ENCODE measurements at places on chromosomes 6 and 20. TPM values are rescaled to one million over a fixed set of nuclear protein-coding genes. Genes with fewer than 3 reads are reported as not detected.

BTNL2 gene
- not detected for total RNA-seq

PRL gene
- total RNA-seq = not detected

TGM2 gene
- 1,516 TPM for total RNA-seq

SAPCD1 gene
- 0.44 TPM for total RNA-seq

VSTM2L gene
- 0.22 TPM for total RNA-seq

PHF1 gene
- 35.2 TPM for total RNA-seq

HUS1B gene
- total RNA-seq = 2.0 TPM

TRIM15 gene
- total RNA-seq = not detected

SRF gene
- 32.6 TPM for total RNA-seq

ERVFRD-1 gene
- 0.22 TPM for total RNA-seq

Measured in placental pericyte (primary cell).